Choroid plexus epithelial cell (primary cell): ENCODE measurements at places on chromosomes 2 and 18.

DNA sequence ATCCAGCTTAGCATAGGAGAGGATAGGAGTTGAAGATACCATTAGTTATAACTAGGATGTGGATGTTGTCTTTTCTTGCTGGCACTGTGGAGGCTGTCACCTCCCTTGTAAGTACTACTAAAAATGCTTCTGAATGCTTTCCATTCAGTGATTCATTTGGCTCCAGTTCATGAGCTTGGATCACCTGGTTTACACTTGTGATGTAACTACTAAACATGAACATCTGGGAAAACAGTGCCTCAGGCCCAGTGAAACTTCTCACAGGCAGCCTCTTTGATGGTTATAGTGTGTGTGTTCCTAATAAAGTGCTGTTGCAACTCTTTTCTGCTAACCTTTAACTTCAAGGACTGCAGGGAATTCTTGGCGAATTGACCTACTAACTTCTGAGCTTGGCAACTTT is 13.0 kb upstream of the SLC9A2 start:
- DNase-seq = peak; percentile 30

GRCh38 chr2:158049129-158049855 is 52.4 kb upstream of the UPP2 start:
- no peak for DNase-seq

- peak; percentile 17 for DNase-seq
Measured at GRCh38 chr2:75221862-75222261, 22.5 kb upstream of the TACR1 start.

GRCh38 chr18:49619801-49620200 is 57.9 kb downstream of the LIPG start:
- no peak for DNase-seq

DNA sequence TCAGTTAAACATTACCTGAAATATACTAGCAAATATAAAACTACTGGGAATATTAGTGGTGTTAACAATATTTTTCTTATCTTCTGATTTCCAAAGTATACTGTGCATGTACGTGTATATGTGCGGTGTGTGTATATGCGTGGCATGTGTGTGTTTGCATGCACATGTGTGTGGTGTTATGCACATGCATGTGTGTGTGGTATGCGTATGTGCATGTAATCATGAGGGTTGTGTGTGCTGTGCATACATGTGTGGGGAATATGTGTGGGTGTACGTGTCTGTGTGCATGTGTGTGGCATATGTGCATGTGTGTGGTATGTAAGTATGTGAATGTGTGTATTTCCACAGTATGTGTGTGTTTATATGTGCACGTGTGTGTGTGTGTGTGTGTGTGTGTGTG is 640.2 kb downstream of the TSN start:
- DNase-seq = no peak

- no peak for DNase-seq
Measured at GRCh38 chr2:38733300-38733971, 17.7 kb downstream of the SRSF7 start.

DNA sequence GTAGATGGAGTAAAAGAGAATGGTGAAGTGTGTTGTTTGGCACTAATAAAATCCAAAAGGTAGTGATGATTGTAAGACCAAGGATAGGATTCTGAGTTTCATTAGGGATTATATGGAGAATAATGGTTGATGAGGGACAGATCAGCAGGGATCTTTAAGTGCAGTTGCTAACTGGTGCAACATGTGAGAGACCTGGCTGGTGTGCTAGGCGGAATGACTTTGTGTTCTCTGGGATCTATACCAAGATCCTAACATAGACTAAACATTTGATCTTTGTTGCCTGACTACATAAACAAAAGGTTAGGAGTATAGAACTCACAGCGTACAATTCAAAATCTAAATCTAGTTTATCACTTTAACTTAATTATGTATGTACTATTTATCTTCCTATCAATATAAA is 135.4 kb downstream of the PTRHD1 start:
- DNase-seq = no peak

GRCh38 chr18:62702259-62702658 is 13.1 kb upstream of the PHLPP1 start:
- no peak for DNase-seq

DNA sequence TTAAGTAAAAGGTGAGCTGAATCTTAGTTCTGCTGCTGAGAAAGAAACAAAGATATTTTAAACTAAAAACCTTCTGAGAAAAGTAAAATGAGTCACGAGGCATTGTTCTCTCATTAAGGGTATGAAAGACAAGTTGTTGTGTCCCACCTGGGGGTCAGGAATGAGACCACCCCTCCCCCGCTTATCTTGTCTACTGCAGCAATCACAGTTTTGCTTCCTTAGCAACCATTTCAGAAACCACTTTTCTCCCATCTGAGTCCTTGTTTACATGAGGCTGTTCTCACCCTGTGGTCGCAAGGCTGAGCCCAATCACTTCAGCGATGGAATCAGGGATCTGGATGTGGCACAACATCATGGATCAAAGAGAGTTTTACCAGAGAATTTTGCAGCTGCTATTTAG is 377.6 kb upstream of the NETO1 start:
- no peak for DNase-seq
